ENCODE measurements at places on chromosomes 6 and 20. TPM values are rescaled to one million over a fixed set of nuclear protein-coding genes. Genes with fewer than 3 reads are reported as not detected.

UBR2 gene
- 14.5 TPM for total RNA-seq

MUCL3 gene
- total RNA-seq, result not detected

KIAA0408 gene
- not detected for total RNA-seq

BNIP5 gene
- not detected for total RNA-seq

RBM24 gene
- total RNA-seq, result 1.9 TPM

PREX1 gene
- total RNA-seq, result 0.56 TPM

RNF182 gene
- total RNA-seq, result not detected

AKAP12 gene
- total RNA-seq, result 7.0 TPM

DUSP15 gene
- total RNA-seq, result not detected

ENPP1 gene
- total RNA-seq, result 0.42 TPM

All from airway epithelial cell (primary cell).